Adrenal gland (tissue), 19 donors: ENCODE measurements at places on chromosomes 4 and X. TPM values are rescaled to one million over a fixed set of nuclear protein-coding genes. Genes with fewer than 3 reads are reported as not detected.

The HTT gene
- 44.6 TPM for total RNA-seq

The STOX2 gene
- total RNA-seq = 4.7 TPM

DNA sequence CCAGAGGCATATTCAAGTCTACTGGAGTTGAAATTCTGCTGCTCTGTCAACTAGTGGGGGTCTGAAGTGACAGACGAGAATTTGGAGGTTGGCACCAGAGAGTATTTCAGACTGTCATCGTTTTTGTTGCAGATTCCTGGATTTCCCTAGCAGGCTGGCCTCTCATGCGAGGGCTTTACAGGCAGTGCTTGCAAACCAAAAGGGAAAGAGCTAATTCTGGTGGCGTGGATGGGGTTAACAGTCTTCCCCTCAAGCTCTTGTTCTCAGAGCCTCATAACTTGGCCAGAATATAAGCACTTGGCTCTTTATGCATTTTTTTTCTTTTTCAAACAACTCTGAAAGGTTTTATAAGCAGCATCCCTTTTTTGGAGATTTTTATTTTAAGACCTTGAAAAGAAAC lies at the start of gene SPARCL1:
TSS of gene SPARCL1 (minus strand) at position 190 of the 400 bp plus-strand sequence. CDS start 29,802 bp downstream, outside the sequence.
- DNase-seq = peak; percentile 24

The MAP3K15 gene
- total RNA-seq = 53.1 TPM

GRCh38 chr4:2060611-2061185 lies 1.6 kb downstream of the NAT8L start:
- DNase-seq = no peak

DNA sequence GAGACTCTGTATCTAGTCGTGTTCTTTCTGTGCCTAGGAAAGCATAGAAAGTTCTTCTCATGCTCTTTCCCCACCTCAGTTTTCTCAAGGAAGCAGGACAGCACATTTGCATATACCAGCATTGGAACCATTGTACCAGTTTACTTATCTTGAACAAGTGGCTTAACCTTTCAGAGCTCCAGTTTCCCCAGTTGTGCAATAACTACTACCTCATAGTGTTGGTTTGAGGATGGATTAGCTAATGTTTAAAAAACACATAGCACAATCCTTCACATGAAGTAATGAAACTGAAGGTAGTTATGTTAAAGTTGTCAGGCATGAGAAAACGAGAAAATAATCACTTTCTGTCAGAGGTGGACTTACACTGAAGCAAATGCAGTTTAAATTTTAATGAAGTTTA lies 92.2 kb upstream of the H2AZ1 start:
- no peak for DNase-seq

DNA sequence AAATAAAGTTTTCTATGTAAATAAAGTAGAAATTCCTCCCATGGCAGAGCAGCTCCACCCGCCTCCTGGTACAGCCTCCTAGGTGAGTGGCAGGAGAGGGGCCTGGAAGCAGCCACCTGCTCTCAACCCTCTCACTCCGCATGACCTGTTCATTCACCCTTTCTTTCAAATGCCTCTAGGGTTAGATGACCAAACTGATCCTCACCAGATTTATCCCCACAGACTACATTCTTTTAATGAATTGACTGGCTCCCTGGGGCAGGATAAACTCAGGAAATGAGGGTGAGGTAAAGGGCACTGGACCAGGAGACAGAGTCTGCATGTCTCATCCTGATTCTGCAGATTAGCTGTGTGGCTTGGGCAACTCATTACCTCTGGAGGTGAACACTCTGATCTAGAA lies 32.6 kb upstream of the NKX6-1 start:
- no peak for DNase-seq

The SPINK2 gene
- not detected for total RNA-seq

- DNase-seq = peak; percentile 77
Observed at GRCh38 chr4:143514497-143514896, 995 bp downstream of the SMARCA5 start.

- no peak for DNase-seq
Observed at GRCh38 chrX:115472131-115472530, 88.8 kb upstream of the PLS3 start.

- DNase-seq = no peak
Observed at GRCh38 chr4:186946136-186946535, 222.5 kb upstream of the FAT1 start.
